ENCODE measurements at places on chromosomes 5 and 9. TPM values are rescaled to one million over a fixed set of nuclear protein-coding genes. Genes with fewer than 3 reads are reported as not detected.

GRCh38 chr5:148833925-148834324 lies 7.5 kb downstream of the ADRB2 start:
- DNase-seq: no peak

PROB1 gene
- 3.2 TPM for total RNA-seq

DNA sequence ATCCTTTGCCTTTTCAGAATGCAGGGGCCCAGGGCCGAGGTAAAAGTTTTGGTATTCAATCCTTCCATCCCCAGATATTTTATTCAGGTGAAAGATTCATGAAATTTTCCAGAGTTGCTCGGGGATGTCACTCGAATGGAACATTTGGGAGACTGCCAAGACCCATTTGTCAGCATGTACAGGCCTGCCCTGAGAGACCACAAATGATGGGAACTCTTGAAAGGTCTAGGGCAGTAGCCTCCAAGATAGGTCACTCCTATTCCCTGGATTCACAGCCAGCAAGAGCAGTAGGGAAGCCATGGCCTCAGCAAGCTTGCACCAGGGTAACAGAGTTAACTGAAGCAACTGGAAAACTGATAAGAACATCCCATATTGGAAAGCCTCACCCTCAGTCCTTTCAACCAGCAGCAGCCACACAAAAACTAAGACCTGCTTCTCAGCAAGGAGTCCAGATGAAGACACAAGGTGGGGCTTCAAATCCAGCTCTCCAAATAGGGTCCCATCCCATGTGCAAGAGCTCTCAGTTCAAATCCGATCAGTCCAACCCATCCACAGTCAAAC lies 12.5 kb downstream of the CARD6 start:
- no peak for DNase-seq

- DNase-seq: no peak
Measured at GRCh38 chr9:38004809-38005560, 64.0 kb downstream of the SHB start.

- no peak for DNase-seq
Measured at GRCh38 chr5:57539281-57539701, 56.7 kb upstream of the ACTBL2 start.

DNA sequence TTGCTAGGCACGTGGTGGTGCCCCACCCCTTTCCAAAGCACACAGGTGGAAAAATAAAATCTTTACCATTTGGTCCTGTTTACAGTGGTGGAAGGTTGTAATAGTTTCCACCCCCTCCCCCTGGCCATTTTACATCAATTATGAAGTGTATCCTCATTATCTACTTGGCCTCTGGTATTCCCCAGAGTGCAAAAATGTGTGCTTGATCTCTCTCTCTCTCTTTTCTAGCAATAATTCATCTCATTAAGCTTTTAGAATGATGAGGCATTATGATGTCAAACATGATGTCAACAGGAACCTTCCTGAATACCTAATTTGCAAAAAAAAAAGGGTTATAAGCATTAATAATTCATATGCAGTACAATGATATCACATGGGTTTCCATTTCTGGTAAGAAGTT lies 3.1 kb downstream of the PDE8B start:
- no peak for DNase-seq

DNA sequence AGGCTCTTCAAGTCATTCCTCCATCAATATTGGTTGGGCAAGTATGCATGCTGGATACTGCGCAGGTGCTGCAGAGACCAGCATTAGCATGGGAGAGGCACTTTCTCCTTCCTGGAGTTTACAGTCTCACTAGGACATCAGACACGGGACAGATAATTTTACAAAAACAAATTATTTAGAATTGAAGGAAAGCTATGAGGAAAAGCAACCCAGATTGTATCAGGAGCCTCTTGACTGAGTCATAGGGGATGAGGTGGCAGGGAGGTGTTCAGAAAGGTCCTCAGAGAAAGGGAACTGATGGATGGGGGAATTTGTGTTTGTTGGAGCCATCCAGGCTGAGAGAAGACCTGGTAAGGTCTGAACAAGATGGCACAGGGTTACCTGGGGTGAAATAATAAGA lies 24.5 kb upstream of the RAB14 start:
- DNase-seq: no peak

DNA sequence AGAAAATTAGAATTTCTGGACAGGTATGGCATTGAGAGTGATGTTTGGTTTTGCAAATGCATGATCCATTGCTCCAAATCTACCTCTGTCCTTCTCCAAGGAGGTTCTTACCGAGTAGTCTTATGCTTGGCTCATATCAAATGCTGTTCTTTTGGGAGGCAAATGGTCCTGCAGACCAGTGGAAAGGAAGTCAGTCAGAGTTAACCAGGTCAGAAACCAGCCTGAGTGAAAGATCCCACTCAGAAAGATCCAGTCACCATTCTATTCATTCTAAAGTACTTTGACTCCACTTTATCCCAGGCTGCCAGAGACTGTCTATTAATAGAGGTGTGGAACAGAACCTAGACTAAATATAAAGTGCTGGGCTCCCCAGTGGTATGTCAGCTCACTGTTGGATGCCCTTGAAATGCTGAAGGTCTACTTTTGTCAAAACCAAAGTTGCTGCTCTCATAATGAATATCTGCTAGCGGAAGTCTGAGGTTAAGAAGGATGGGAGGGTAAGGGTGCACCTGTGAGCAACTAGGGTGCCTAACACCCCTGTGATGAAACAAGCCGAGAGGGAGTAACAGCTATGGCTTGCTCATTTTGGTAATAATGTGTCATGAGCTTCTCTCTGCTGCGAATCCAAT lies 302.2 kb downstream of the ZNF608 start:
- no peak for DNase-seq

DNA sequence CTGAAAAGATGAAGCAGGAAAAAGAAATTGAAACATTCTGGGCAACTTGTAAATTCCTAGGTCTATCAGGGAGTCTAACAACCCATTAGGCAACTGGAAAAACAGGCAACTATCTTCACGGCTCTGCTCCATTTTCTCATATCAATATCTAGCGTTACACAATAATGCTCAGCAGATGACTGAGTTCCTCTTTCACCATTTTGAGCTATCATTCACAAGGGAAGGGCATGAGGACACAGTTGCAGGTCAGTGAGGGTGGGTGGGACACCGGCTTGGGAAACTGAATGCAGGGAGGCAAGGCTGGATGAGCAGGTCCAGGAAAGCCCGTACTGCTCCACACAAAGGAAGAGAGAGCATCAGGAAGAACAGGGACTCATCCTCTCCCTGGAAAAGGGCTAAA lies 67.0 kb downstream of the FRMD3 start:
- no peak for DNase-seq

DNA sequence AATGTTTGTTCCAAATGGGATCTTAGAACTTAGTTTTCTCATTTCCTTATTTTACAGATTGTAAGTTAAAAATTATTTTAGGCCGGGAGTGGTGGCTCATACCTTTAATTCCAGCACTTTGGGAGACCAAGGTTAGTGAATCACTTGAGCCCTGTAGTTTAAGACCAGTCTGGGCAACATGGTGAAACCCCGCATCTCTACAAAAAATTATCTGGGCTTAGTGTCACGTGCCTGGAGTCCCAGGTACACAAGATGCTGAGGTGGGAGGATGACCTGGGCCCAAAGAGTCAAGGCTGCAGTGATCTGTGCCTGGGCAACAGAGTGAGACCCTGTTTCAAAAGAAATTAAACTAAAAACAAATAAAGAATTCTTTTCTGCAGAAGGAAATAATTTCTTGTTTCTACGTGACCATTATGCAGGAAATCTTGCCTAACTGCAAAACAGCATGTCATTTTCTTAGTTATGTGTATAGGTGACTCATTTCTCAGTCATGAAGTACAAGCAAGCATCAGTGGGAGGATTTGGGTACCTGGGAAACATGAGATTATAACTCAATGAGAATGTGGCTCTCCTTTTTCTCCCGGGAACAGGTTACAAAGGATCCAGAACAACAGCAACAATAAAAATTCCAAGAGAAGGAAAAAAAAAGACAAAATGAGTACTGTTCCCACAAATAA lies 375.1 kb upstream of the ST8SIA4 start:
- DNase-seq: no peak

ENTREP1 gene
- total RNA-seq: 21.1 TPM

QSOX2 gene
- 33.2 TPM for total RNA-seq

PCDHA10 gene
- 12.0 TPM for total RNA-seq

DNA sequence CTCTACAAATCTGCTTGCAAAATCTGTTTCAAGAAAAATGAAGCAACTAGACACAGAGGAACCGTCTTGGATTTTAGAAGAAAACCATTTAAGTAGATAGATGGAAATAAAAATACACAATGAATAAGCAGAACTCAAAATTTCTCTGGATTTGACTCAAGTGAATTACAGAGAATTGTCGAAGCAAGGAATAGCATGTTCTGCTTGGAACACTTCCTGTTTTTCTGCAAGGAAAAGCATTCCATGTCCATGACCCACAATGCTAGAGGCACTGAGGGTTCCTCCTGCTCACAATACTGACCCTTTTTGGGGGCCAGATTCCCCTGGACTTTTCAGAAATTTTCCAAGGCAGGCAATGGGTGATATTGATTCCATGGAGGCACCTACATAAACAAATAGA lies 29.8 kb downstream of the PRUNE2 start:
- no peak for DNase-seq

PGM5 gene
- 0.16 TPM for total RNA-seq

PCDHA11 gene
- 5.8 TPM for total RNA-seq

DNA sequence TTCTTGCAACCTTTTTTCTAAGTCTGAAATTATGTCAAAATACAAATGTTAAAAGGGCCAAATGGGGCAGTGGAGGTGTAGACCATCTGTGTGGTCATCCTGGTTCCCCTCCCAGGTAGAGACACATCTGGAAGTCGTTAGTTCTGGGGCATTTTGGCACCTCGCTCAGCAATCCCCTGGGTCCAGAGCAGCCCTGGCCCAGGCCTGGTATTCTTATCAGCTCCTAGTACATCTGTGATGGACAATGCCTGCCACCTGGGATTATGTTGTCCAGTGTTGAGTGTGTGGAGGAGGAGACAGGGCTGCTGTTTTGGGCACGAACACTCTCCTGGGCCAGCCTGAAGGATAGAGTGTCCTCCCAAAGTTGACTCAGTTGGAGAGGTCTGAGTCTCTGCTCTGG lies 74.8 kb downstream of the GADD45G start:
- no peak for DNase-seq

- DNase-seq: no peak
Measured at GRCh38 chr9:129501771-129502319, 119.1 kb downstream of the C9orf50 start.

POLE3 gene
- total RNA-seq: 42.4 TPM

DNA sequence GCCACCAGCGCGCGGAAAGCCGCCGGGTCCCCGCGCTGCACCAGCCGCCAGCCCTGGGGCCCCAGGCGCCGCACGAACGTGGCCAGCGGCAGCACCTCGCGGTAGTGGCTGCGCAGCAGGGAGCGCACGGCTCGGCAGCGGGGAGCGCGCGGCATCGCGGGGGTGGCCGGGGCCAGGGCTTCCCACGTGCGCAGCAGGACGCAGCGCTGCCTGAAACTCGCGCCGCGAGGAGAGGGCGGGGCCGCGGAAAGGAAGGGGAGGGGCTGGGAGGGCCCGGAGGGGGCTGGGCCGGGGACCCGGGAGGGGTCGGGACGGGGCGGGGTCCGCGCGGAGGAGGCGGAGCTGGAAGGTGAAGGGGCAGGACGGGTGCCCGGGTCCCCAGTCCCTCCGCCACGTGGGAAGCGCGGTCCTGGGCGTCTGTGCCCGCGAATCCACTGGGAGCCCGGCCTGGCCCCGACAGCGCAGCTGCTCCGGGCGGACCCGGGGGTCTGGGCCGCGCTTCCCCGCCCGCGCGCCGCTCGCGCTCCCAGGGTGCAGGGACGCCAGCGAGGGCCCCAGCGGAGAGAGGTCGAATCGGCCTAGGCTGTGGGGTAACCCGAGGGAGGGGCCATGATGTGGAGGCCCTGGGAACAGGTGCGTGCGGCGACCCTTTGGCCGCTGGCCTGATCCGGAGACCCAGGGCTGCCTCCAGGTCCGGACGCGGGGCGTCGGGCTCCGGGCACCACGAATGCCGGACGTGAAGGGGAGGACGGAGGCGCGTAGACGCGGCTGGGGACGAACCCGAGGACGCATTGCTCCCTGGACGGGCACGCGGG lies at the start of gene TERT:
Gene TERT, minus strand, starts transcription at position 234 of the 815 bp plus-strand sequence. Its CDS starts 79 bp downstream, at position 155.
- peak; percentile 88 for DNase-seq

NDUFS6 gene
- total RNA-seq: 75.8 TPM

- no peak for DNase-seq
Measured at GRCh38 chr9:125493881-125494652, 212.9 kb downstream of the MAPKAP1 start.

GRCh38 chr5:109347252-109347888 lies 62.4 kb downstream of the PJA2 start:
- DNase-seq: no peak

CORO2A gene
- 32.5 TPM for total RNA-seq

CTNNAL1 gene
- total RNA-seq: 50.7 TPM

ANKRD20A1 gene
- 0.27 TPM for total RNA-seq

GRCh38 chr9:31153250-31153840 lies 1231.1 kb upstream of the ACO1 start:
- no peak for DNase-seq

PRR16 gene
- 0.42 TPM for total RNA-seq

GRCh38 chr9:37511016-37512010 lies 25.6 kb downstream of the POLR1E start:
- peak; percentile 74 for DNase-seq

ISL1 gene
- total RNA-seq: not detected

DNA sequence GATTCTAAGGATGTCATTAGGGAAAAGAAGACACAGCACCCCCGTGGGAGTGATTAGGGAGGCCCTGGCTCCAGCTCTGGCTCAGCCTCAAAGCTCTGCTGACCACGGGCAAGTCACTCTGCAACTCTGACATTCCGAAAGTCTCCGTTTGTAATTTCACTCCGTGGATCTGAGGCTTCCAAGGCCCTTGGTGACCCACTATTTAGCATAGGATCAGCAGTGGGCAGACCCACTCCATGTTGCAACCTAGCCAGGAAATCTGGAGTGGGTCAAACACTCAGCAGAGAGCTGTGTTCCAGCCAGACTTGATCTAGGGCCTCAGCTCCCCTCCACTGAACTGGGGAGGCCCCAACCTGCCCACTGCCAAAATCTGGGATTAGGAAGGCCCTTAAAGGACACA lies 11.8 kb downstream of the PHF19 start:
- no peak for DNase-seq

- DNase-seq: no peak
Measured at GRCh38 chr9:100819980-100820379, 208.5 kb upstream of the PLPPR1 start.

DNA sequence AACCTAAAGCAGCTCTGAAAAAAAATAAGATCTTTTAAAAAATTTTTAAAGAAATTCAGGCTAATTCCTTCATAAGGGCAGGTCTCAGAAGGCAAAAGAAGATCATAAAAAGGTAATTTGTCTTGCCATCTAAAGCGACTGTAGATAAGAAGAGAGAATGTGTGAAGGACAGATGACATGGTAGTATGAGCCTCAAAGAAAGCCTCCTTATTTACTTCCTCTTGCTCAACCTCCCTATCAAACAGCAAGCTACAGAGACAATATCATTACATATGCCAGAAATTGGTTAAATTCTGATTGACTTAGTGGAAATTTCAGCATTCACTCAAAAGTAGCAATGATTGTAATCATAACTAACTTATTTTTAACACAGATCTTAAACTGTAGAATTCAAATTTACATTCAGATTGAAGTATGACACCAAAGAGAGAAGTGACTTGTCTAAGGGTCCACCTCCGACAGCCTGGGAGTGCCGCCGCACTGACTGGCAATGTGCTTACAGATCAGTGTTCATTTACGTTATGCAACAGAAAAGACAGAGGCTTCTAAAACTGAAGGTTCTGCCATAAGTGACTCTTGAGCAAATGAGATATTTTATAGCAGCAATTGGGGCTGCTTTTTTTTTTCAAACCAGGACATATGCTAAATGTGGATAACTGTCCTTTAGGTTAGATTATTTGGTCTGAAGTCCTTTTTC lies 132.0 kb downstream of the CEMIP2 start:
- DNase-seq: no peak

MAST4 gene
- total RNA-seq: 8.0 TPM
